ENCODE measurements at places on chromosomes 7 and 10.

DNA sequence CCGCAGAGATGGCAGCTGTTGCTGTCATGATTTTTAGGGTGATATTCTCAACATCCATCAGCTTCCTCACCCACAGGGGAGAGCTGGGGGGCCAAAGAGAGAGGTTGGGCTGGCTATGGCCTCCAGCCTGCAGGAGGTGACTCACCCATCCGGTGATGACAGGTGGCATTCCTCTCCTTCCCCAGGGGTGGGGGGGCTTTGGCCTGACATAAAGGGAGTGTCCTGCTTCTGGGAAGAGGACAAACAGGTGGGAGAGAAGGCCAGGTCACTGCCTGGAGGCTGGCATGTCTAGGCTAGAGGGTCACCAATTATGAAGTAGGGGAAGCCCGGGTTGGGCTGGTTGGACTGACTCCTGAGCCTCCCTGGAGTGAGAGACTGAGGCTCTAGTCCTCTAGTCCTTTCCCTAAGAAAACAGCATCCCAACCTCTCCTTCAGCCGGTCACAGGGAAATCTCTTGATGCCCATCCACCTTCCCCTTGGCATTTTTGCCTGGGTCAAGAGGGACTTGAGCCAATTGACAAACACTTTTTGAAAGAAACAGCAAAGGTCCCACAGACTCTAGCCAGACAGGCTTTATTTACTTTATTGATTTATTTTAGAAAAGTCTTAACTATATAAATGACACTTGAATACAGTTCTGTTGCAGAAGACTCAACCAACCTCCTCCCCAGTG, 79.8 kb upstream of the ZNF716 start:
- DNase-seq, result no peak

- DNase-seq, result no peak
Observed at GRCh38 chr7:28418311-28418710, 6.0 kb downstream of the CREB5 start.

DNA sequence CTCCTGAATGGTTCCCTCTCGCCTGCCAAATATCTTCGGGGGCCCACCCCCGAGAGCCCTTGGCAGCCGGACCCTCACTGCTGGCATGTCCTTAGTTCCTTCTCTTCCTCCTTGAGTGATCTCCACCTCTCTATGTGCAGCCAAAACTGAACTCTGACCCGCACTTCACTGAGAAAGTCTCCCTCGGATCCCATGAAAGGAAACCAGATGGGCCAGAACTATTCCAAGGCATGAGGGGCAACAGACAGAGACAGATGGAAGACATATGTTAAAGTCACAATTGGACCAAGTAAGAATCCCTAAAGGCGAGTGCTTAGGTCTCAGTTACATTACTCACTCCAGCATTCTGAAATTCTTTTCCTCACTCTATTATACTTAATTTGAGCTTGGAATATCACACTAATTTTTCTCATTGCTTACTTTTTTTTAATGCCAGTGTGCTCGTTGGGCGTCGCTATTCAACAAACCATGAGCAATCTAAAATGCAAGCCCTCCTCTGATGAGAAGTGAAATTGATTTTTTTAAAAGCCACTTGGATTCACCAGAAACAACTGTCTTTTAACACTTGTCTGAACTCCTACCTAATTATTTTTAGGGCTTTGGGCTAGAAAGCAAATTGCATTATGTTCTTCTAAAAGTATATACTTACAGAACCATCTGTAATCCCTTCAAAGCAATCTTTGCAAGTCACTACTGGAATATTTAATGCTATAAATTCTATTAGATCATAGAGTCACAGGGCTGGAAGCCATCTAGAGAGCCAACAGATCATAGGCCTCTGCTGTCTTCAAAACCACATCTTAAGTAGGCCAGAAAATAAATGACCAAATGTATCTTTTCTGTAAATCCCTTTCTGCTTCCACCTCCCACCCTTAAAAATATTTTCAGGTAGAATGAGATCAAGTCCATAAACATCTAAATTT, 43.3 kb upstream of the EZH2 start:
- DNase-seq, result no peak

- no peak for DNase-seq
Observed at GRCh38 chr10:14532473-14533251, 201.9 kb upstream of the FRMD4A start.

DNA sequence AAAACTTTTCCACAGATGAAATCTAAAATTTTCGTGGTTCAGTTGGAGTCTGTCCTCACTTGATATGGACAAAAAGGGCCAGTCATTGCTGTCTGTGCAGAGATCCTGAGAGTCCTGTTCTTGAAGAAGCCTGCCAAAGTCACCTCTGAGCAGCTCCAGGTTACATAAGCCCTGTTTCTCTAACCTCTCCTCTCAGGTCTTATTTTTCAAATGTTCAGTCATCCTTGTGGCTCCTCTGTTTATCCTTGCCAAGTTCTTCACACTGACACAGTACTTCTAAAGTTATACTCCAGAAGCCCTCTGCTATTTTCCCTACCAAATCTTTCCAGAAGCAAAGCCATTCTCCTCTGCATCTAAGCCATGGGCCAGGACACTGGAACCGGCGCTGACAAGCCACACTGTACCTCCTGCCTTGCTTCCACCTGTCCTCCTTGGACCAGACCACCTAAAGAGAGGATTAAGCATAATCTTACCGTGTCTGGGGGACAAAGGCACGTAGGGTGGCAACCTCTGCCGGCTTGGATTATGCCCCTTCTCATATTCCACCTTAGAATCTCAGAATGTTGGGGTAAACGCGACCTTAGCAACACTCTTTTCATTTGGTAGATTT, 161.6 kb downstream of the JAZF1 start:
- no peak for DNase-seq

DNA sequence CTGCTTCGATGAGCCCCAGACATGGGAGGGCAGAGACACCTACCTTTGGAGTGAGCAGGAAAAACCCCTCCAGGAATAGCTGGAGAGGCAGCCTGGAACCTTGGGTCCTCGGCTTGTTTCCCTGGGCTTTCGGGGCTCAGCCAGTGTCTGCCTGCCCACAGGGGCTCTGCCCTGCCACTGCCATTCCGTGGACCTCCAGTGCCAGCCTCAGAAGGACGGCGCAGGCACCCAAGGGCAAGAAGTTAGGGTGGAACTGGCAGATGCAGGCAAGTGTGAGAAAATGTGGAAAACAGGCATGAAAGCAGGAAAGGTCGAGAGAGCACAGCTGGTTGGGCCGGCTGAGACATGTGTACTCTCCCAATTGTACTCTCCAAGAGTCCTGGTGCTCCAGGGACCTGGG, 281.5 kb downstream of the GRID1 start:
- no peak for DNase-seq

DNA sequence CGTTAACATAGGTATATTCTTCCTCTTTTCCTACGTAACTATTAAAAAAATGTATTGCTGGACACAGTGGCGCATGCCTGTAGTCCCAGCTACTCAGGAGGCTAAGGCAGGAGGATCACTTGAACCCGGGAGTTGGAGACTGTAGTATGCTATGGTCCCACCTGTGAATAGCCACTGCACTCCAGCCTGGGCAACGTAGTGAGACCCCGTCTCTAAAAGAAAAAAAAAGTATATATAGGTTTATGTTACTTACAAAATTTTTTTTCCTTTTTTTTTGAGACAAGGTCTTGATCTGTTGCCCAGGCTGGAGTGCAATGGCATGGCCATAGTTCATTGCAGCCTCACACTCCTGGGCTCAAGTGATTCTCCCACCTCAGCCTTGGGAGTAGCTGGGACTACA, 5.6 kb downstream of the NUB1 start:
- DNase-seq, result no peak

GRCh38 chr7:33789871-33790630, 115.3 kb upstream of the BMPER start:
- no peak for DNase-seq

DNA sequence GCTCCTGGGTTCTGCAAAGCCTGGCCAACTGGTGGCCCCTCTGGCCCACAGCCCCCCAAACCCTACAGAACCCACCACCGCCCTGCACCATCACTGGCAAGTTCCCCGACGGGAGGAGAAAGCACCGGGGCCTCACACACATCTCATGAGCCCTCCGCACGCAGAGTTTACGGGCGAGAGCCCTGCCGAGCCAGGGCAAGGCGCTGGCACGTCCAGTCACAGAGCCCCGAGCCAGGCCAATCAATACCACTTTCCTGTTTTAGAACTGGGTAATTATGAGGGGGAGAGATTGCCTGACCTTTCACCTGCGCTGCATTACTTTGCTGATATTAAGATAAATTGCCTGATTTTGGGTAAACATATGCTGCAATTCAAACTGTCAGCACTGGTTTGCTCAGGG, 113.3 kb downstream of the EBF3 start:
- DNase-seq, result no peak

All from hematopoietic multipotent progenitor cell treated with erythropoietin and hydrocortisone succinate and interleukin-3 and kit ligand, for 8 days (in vitro differentiated cells).